ENCODE measurements at places on chromosomes 6 and 20. TPM values are rescaled to one million over a fixed set of nuclear protein-coding genes. Genes with fewer than 3 reads are reported as not detected.

- H3K36me3 ChIP-seq: no peaks in the 10 kb centered on the region
- no peaks in the 10 kb centered on the region for H3K4me1 ChIP-seq
- H3K27me3 ChIP-seq: no peaks in the 10 kb centered on the region
- no peak overlapping the region for H3K4me3 ChIP-seq
- no peak for DNase-seq
- H3K27ac ChIP-seq: no peak overlapping the region
These were observed 981.3 kb upstream of the FLRT3 start for GRCh38 chr20:15318682-15319081.

Gene GNMT
- 0.21 TPM for polyA plus RNA-seq

DNA sequence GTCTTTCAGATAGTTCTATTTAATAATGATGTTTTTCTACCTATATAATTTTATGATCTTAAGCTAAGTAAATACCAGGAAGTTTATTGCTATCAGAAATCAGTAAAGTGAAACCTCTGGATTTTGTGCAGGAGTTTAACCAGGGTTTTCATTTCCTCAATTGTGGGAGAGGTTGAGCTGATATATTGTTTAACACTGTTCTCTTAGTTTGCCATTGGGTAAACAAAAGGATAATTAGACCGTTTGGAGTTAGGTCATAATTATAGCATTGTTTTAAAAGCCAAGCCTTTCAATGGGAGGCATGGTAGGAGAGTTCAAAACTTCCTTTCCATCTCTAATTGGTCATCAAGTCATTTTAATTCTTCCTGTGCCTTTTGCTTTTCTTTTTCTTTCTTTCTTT, 58.7 kb downstream of the STXBP5 start:
- peaks cover 21% of the 10 kb centered on the region for H3K4me1 ChIP-seq
- H3K27me3 ChIP-seq: no peaks in the 10 kb centered on the region
- DNase-seq: no peak
- H3K36me3 ChIP-seq: no peaks in the 10 kb centered on the region
- H3K27ac ChIP-seq: no peak overlapping the region

Gene CLIC5
- 30.2 TPM for polyA plus RNA-seq

DNA sequence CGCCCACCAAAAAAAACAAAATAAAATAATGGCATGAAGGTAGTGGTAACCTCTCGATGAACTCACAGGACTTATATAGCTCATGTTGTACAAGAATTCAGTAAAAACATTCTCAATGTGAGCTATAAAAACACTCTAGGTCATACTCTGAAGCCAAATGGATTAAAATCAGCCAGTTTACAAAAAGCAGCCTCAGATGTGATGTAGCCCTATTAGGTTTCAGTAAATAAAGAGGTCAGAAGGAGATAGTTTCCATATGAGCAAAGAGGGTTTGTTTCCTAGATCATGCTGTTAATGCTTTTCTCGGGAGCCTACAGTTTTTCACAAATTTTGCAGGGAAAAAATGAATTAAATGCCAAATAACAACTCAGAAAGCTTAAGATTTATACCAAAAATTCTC, 319.5 kb upstream of the HSF2 start:
- H3K4me3 ChIP-seq: no peak overlapping the region
- no peaks in the 10 kb centered on the region for H3K36me3 ChIP-seq
- H3K27ac ChIP-seq: no peak overlapping the region
